Hippocampal formation (tissue), 2 donors: ENCODE measurements at places on chromosomes 1 and 21.

- no peak for DNase-seq
Measured at GRCh38 chr1:54566438-54567141, 18.6 kb downstream of the ACOT11 start.

DNA sequence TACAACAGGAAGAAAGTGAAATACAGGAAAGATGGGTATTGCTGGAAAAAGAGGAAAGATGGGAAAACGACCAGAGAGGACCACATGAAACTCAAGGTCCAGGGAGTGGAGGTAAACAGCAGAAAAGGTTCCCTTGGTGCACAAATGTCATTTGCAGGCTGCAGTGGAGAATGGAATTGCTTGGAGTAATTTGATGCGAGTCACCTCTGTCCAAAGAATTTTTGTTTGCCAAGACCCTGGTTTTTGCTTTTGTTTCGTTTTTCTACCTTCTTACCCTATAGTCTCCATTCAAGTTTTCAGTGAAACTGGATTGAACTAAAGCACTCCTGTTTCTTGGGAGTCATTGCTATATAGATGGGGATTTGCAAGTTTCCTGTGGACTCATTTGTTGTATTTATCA is 464.3 kb downstream of the CAMTA1 start:
- DNase-seq: no peak

DNA sequence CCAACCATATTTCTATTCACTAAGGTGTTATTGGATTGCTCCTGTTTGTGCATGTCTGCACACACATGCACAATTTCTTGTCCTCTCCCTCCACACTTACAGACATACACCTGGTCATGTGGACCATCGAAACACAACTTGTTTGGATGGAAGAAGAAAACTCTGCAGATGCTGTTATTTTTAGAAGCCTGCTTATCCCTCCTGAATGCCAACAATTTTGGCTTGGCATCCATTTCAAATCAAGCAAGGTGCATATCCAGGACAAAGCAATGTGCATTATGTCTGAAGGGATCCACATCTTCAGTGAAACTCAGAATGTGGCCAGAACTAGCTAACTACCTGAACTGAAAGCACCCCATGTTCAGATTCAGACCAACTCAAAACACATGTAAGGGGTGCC is 98.9 kb upstream of the ADAR start:
- DNase-seq: no peak

- DNase-seq: no peak
Measured at GRCh38 chr1:64950284-64950809, 16.0 kb downstream of the JAK1 start.

DNA sequence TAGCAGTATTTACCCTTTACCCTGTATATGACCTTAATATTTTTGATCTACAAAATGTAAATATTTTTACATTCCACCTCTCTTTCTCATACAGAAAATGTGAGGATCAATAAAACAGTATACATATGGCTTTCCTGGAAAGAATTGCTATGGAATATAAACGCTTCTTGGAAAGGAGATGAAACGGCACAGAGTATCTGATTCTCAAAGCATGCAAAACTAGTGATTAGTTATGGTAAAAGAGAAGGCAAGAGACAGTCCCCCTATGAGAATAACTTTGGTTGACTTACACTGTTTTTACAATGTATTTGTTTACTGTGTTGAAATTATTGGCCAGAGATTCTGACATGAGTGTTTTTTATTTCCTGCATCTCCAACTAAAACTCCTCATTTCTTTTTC is 204.6 kb upstream of the C21orf91 start:
- DNase-seq: no peak

- peak; percentile 77 for DNase-seq
Measured at GRCh38 chr1:89833183-89834082, 12.6 kb downstream of the LRRC8D start.

GRCh38 chr1:213466541-213466940 is 415.5 kb downstream of the RPS6KC1 start:
- DNase-seq: no peak

DNA sequence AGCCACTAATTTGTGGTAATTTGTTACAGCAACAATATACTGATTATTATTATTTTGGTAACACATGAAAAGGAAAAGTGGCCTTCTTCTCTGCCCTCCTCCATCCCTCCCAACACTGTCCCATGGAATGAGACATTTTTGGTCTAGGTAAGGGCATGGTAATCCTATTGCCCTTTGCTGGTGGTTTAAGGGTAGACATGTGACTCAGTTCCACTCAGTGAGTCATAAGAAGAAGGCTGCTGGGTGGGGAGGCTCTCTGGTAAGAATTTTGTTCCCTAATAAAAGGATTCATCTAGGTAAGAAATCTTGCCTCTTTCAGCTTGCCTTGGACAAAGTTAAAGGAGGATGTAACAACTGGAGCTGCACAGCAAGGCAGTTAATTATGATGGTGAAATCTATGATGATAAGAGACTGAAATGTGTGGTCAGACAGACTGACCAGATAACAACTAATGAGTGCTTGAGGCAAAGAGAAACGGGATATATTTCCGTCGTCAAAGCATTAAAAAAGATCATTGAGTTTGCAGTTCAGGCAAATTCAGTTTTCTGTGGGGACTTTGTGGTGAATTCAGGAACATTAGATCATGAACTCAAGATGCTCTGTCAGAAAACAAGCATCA is 232.0 kb upstream of the KCNK2 start:
- no peak for DNase-seq
